Anterior cingulate cortex (tissue), 58 donors: ENCODE measurements at places on chromosomes 1 and 21.

- DNase-seq: no peak
These were observed 40.1 kb upstream of the PUM1 start for GRCh38 chr1:31105646-31106045.

GRCh38 chr1:17544776-17545350, 5.4 kb downstream of the ARHGEF10L start:
- no peak for DNase-seq

GRCh38 chr1:61353797-61354406, 271.5 kb downstream of the NFIA start:
- no peak for DNase-seq

GRCh38 chr1:153801786-153802697, 26.8 kb downstream of the SLC27A3 start:
- DNase-seq: no peak

DNA sequence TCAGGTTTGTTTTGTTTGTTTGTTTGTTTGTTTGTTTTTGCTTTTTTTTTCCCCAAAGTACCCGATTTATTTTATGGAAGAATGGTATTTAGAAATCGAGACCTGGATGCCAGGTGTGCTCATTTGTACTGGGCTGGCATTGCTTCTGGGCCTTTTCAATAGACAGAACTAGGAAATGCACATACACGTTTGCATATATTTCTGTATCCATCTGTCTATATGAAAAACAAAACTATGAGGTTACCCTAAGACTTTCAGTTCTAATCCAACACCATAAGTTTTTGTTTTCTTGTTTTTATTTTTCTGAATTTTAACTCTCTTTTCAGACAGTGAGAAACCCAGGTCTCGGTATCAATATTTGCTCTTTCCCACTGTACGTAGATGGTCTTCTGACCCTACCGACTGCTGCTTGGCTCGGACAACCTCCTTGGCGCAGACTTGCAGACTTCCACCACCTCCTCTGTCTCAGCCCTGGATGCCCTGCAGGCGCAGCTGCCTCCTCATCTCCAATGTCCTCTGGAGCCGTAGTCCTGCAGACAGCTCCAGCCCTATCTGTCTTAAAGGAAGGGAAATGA, 171.7 kb downstream of the NEK7 start:
- no peak for DNase-seq

GRCh38 chr1:167077128-167077867, 12.9 kb downstream of the GPA33 start:
- DNase-seq: no peak

GRCh38 chr1:114081437-114082303, 72.0 kb downstream of the SYT6 start:
- no peak for DNase-seq

DNA sequence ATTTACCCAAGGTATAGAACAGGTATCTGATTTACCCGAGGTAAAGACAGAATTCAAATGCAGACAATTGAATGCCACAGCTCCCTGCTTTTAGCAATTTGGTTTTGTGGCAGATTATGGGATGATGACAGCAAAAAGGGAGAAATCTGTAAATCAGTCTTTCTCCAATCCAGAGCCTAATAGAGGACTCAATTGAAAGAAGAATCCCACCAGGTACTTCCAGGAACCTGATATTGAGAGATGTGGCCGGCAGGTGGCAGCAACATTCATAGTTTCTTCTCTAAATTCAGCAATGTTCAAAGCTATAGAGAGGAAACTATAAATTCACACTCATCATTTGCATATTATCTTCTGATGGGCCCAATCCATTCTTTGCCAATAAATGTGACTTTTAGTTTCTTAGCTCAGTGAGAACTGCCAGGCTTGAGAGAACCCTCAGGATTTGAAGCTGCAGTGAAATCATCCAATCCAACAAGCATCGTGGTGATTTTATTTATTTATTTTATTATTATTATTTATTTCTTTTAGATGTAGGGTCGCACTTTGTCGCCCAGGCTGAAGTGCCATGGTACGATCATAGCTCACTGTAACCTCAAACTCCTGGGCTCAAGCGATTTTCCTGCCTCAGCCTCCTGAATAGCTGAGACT, 9.8 kb upstream of the PHACTR4 start:
- DNase-seq: peak; percentile 51

DNA sequence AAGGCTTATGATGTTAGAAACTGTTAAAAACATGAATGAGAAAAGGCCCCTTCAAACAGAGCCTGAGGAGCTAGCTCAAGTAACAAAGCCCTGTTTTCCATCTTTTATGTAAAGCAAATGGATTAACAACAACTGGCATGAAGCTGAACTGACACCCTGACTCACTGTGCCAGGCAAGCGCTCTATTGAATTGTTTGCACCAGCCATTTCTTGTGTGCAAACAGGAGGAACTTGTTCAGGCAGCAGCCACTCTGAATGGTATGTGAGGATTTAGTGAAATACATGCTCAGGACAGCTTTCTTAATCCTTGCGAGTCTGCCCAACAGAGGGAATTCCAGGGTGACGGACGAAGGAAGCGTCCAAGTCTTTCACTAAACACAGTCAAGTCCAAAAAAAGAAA, 291.1 kb upstream of the ADGRL2 start:
- no peak for DNase-seq

DNA sequence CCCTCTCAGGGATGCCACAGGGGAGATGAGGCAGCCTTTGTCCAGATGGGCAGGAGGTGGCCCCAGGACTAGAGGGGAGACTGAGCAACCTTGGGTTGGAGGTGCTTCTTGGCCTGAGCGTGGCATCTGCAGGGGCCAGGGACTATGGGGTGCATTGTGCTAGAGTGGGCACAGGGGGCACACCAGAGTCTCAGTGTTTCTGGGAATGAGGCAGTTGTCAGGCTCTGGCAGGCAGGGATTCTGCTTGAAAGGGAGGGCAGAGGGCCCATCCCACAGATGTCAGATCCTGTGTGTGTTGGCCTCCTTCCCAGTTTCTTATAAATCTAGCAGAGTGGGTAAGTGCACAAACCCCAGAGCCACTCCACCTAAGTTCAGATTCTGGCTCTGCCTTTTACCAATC, 13.7 kb downstream of the LGR6 start:
- DNase-seq: no peak

DNA sequence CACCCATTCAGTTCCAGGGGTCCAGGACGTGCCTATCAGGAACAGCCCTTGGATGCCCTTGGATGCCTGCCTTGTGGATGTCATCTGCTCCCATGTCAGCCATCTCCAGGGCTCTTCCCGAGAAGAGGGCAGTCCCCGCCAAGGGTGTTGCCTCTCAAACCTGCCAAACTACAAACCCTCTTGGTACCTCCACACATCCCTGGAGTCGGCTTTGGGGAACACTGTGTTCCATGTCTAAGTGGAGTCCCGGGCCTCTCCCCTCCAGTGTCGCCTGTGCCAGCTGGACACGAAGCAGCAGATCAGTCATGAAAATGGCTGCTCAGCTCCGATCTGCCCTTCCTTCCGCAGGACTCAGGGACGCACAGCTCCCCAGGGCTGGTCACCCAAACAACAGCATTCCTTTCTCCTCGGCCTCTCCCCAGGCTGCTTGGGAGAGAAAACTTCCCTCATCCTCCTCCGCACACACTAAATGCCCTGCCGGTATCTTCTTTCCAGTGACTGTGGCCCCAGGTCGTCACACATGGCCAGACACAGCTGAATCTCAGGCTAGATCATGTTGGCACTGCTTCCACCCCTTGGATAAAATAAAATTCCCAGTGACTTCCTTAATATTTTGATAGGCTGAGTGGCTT, 53.4 kb downstream of the GALNT2 start:
- no peak for DNase-seq

- no peak for DNase-seq
These were observed 225.3 kb downstream of the KCTD3 start for GRCh38 chr1:215792446-215792845.

GRCh38 chr21:32958288-32959002, 67.3 kb upstream of the OLIG2 start:
- no peak for DNase-seq

DNA sequence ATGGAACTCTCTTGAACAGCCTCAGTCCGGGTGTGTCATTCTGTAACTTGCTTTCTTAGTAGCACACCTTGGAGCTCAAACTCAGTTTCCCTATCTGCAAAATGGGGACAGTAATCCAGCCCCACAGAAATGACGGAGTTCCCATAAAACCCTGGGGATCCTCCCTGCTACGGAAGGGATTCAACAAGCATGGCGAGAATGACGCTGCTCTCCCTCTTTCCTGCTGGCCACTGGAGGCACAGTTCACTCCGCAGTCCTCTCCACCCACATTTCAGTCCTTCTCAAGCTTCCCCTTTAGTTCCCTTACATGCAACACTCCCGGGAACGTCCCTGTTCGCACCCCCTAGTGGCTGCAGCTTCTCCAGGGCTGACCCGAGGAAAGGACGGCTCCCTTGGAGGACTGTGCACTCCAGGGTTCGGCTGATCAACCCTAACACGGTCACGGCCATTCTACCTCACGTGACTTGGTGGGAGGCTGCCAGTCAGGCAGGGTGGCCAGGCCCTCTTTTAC, 20.6 kb downstream of the RUNX3 start:
- DNase-seq: no peak

- no peak for DNase-seq
These were observed 67.2 kb downstream of the UCK2 start for GRCh38 chr1:165894591-165894990.

GRCh38 chr1:159860456-159860855, 2.0 kb downstream of the VSIG8 start:
- DNase-seq: no peak

- no peak for DNase-seq
These were observed 378.0 kb upstream of the PRMT6 start for GRCh38 chr1:106678279-106679050.

DNA sequence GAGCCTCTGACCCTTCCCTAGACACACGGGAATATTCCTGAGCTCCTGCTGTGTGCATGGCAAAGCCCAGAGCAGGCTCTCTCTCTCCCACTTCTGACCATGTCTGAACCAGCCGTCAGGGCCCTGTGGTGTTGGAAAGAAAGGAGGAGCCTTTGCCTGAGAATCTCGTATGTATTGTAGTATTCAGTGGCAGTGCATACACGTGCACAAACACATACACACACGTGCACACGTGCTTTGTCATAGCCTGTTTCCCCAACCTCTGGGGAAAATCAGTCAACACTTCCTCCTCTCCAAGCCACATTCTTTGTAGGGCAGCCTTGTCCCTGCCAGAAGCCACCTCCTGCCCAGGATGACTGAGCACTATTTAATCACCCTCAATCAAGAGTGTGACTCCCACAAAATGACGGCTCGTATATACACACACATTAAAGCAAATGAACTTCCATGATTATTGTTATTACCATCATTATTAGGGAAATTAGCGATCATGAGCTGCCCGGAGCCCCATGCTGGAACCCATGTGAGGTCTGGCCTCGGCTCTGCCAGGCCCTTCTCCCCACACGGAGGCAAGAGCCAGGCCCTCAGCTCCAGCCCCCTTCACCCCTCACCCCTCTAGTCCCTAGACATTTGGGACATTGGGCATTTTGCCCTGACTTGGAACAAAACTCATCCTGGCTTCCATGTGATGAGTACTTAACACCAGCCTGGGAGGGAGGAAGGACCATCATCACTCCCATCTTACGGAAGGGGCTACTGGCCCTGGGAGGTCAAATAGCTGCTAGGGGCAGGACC, 331.9 kb downstream of the NPHP4 start:
- DNase-seq: no peak

- DNase-seq: no peak
These were observed 20.4 kb upstream of the LAMC1 start for GRCh38 chr1:183002797-183003196.

- DNase-seq: no peak
These were observed 127.0 kb upstream of the MROH9 start for GRCh38 chr1:170808216-170808885.

DNA sequence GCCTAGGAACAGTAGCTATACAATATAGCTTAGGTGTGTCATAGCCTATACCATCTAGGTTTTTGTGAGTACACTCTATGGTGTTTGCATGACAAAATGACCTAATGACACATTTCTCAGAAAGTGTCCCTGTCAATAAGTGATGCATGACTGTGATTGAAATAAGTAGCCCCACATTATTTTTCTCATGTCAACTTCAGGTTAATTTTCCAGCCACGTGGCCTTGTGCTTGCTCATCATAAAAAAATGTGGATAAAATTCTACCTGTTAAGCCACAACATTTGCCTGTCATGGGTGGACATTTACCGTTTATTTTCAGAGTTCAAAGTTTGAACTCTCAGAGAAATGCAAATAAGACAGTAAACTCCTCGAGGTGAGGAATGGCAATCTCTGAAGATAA, 5.5 kb downstream of the DISC1 start:
- no peak for DNase-seq

- no peak for DNase-seq
These were observed 6.4 kb downstream of the CLDN19 start for GRCh38 chr1:42733415-42734200.

DNA sequence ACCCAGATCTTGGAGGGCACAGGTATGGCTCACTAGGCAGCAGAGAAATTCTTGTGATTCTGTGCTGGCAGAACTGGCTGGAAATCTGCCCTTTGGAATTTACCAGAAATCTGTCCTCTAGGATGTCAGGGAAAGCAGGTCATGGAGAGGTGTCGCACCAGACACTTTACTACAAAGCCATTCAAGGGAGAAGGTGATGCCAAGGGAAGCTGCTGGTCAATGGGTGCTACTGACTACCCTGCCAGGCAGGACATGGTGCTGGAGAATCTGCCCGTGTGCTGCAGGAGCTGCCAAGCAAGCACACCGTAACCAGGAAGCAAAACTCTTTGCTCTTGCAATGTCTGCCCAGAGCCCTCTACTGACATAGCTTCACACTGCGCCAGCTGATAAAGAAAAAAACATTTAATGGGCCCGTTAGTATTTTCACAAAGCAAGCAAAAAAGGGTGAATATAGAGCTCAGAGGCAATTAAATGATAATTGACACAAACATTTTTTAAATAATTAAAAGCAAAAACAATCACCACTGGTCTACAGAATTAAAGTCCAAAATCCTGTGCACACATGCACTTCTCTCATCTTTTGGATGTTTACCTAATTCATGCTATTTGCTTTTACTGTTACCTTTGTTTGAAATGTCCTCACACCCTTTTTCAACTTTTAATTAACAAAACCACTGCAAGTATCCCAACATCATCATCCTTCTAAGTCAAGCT, 7.2 kb upstream of the FBXO28 start:
- no peak for DNase-seq

- DNase-seq: no peak
These were observed 99.7 kb downstream of the LMO4 start for GRCh38 chr1:87428367-87428766.

- DNase-seq: no peak
These were observed 59.8 kb upstream of the MUTYH start for GRCh38 chr1:45400049-45400448.

DNA sequence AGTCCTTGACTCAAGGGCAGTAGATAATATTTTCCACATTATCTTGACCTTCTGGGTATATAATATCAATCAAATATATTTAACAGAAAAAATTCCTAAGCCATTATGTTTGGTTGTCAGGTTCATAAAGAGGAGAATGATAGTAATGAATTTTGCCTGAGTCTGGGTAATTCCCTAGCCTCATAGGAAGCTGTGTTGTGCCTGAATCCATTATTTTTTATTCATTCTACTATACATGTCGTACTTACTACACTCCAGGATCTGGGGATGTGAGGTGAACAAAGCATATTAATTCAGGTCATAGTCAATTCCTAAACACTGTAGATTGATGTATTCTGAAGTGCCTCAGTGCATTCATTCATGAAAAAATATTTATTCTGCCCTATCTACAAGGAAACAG, 204.2 kb downstream of the PTGER3 start:
- DNase-seq: no peak

- no peak for DNase-seq
These were observed 93.6 kb downstream of the ENAH start for GRCh38 chr1:225559326-225559725.
